ENCODE measurements at places on chromosomes 6 and 20.
A peak's percentile ranks its signal among the peaks of the same experiment; 100 is the strongest.

DNA sequence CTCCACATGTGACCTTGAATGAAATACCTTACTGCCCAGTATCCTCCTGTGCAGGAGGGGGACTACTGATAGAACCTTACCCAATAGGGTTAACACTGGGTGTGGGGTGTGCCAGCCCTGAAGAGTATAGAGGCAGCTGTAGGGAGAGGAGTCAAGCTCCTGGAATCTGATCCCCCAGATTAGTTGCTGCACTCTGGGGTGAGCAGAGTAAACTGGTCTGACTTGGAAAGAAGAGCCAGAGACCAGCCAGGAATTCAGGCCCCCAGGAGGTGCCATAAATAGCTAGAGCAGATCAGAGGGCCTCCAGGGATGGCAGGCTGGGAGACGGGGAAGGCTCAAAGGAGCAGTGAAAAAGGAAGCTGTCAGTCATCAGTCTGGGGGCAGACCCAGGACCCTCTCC, 3.5 kb upstream of the APOBEC2 start:
- no peak for DNase-seq

- DNase-seq: no peak
Measured at GRCh38 chr6:34223381-34223955, 13.2 kb upstream of the HMGA1 start.

GRCh38 chr6:47235964-47236760, 73.5 kb downstream of the TNFRSF21 start:
- DNase-seq: no peak

DNA sequence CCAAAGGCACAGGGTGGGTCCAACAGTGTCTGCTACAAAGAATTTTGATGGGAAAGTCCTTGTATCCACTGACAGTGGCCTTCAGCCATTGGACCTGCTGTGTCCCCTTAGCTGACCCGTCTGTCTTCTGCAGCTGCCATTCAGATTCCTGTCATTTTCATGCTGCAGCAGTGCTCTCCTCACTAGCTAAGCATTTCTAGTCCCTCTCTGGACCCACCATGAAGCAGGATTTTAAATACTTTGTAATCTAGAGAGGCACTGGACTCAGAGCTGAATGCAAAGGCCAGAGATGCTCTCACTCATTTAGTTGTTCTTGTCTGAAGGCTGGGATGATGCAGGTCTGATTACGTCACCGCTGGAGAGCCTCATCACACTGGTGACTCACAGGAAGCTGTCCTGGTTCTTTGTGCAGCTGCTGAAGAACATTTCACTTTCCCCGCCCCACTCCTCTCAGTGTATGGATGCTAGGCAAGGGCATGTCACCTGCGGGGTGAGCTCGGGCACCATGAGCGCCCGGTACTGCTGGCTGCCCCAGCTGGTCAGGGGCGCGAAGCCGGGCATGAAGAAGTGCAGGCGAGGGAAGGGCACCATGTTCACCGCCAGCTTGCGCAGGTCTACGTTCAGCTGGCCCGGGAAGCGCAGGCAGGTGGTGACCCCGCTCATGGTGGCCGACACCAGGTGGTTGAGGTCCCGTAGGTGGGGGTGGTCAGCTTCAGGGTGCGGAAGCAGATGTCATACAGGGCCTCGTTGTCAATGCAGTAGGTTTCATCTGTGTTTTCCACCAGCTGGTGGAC, 19.4 kb upstream of the TUBB2A start:
- DNase-seq: no peak

GRCh38 chr6:13233106-13233505, 95.2 kb downstream of the TBC1D7 start:
- no peak for DNase-seq

GRCh38 chr6:26251354-26252076, 113.5 kb upstream of the BTN3A2 start:
- DNase-seq: peak; percentile 24

DNA sequence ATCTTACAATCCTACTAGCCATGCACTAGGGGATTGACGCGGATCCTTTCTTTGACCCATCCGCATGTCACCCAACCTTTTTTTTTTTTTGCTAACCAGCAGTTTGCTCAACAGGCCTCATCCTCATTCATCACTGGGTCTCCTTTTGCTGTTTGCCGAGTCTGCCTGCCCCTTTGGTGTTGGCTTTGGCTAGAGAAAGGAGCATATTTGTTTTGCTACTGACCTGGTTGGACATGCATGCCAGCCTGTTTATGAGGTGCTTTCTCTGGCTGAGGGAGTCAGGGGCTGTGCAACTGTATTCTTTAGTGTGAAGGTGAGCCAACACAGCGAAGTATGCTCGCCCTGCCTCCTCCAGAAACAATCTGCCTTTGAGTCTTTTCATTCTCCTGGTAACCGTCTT, 40.2 kb downstream of the E2F3 start:
- no peak for DNase-seq

DNA sequence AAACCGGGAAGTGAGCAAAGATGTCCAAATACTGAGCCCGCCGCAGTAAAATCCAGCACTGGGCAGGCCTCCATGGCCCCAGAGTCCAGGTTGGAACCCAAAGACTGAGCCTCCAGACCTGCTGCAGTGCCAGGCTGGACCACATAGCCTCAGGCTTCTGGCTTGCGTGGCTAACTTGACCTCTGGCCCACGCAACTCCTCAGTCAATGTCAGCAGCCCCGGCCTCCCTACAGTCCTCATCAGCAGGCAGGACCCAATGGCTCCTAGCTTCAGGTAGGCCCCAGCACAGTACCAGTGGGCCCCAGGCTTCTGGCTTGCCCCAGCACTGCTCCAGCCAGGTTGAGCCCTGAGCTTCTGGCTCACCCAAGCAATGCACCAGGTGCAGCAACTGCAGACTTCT, 245.1 kb upstream of the AFDN start:
- DNase-seq: no peak

DNA sequence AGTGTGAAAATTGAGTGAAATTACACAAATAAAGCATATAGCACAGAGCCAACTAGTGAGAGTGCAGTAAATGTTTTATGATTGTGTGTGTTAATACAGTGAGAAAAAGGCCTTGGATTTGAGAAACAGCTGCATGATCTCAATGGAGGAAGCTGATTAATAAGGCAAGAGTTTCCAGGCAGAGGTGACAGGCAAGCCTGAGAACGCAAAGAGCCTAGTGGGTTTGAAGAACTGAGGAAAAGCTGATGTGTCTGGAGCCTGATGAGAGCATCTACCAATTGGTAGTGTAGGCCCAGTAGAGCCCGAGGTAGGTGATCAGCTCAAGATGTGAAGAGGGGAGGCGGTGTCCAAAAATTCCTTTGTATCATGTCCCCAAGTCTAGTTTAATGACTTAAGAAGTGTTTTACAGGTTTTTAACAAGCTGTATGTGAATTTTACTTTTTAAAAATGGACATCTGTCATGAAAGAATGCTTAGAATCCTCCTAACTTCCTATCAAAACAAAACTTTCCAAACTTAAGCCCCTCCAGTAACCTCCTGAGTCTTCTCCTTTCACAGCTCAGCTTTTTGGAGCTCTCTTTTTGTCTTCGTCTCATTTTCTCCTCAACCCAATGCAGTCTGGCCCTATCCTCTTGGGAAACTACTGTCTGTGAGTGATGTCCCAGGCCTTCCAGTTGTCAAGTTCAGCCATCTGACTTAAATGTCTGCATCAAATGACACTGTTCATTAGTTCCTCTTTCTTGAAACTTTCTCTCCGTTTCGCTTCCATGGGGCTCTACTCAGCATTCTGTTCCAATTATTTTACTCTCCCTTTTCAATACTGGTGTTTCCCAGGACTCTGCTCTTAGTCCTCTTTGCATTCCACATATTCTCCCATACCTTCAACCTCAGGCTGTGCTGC, 1.2 kb downstream of the CDC40 start:
- no peak for DNase-seq

GRCh38 chr20:63488315-63489251, 10.3 kb downstream of the EEF1A2 start:
- DNase-seq: no peak

DNA sequence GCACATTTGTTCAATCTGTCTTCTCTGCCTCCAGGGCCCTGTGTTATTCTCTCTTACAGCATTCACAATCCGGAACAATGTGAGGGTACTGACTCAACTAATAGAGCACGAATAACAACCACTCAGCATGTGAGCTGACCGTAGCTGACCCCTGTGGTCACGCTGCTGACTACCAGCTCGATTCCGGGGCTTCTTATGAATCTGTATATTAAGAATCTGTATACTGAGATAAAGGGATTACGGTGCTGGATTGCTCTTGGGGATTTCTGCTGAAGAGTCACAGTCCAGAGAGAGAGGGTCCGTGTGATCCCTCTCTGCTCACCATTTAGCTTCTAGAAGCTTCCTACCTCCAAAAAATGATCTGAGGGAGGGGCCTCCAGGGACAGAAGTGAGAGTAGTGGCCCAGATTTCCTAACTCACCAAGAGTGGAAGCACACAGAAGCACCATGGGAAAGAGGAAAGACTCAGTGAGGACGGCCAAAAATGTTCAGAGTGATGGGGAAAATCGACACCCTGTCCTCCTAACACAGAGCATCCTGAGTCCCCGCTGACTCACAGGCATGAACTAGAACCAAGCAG, 156.2 kb downstream of the THBS2 start:
- no peak for DNase-seq

GRCh38 chr6:157571269-157571668, 190.3 kb downstream of the ZDHHC14 start:
- DNase-seq: no peak

DNA sequence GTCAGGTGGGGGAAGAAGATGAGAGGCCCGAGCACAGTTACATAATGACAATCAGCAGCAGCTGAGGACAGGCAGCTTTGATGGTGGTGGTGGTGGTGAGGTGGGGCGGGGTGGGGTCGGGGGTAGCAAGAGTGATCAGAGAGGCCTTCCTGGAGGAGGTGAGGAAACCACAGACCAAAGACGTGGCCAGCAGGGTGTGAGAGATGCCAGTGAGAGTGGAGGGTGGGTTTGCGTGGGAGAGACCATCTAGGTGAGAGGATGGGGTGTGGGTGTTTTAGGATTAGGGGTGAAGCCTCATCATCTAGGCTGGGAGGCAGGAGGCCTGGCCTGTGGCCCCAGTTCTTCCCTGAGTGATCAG, 76.0 kb upstream of the TOX2 start:
- DNase-seq: no peak

DNA sequence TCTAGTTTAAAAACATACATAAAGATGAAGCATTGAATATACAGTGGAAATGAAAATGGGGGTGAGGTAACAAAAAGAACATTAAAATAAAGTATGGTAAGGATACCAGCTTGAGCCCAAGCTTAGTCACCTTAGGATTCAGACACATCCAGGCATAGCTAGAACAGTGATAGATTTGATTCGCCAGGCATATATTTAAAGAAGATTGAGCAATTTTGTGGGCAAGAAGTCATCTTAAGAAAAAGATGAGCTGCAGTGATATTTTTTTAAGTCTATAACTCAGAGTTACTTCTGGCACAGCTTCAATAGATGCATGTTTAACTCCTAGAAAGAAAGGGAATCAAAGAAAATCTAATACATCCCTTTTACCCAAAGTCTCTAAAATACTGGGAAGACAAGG, 97.9 kb downstream of the BMP5 start:
- DNase-seq: no peak

GRCh38 chr6:73085443-73085871, 139.8 kb downstream of the KHDC1L start:
- DNase-seq: no peak

DNA sequence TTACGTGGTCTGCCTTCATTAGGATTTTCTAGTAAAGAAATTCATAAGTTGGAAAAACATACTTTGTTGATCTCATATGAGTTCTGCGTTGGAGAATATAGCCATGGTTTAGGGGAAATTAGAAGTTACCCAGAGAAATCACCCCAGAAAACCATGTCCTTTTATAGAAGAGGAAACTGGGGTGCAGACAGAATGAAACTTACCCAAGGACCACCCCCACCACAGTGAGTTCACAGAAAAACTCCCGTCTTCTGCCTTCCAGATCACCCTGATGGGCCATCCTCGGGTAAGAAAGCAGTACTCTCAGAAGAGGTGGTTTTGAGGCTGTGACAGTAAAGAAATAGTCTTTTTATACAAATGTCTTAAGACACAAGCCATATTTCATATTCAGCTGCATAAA, 25.1 kb upstream of the MAFB start:
- no peak for DNase-seq

- DNase-seq: no peak
Measured at GRCh38 chr6:23647045-23647444, 479.0 kb upstream of the NRSN1 start.

DNA sequence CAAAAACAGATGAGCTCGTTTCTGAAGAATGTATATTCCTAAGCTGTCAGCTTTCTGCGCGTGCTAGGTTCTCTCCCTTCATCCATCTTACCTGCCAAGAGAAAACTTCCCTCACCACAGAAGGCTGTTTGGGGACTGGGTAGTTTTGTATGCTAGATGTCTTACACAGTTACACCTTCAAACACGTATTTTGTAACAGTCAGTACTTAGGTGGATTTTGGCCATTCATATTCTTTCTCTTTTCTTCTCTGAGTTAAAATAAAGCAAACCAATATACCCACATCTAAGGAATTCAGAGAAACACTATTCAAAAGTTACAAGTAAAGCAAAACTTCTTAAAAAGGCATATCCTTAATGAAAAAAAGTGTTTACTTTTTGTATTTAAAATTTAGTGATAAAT, 35.6 kb upstream of the PRDM1 start:
- DNase-seq: no peak

DNA sequence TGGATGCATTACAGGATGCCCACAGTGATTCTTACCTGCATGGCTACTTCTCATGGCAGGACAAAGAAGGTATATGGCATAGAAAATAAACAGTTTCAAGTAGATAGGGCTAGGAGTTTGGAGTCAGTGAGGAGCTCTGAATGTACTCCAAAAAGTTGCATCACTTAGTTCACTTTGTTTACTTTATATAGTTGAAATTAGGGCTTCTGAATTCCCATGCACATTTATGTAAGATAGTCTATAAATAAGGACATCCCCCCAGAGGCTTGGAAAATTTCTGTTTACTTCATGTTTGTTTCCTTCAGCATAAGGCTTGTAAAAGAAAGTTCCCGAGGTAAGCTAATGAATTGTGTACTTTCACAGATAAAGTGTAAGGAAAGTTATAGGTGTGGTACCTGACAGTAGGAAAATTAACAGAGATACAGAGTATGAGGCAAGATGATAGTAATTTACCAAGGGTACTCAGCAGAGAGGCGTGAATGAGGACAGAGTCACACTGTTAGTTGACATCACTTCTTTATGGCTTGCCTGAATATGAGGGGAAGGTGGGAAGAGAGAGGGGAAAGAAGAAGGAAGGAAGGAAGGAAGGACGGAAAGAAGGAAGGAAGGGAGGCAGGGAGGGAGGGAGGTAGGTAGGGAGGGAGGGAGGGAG, 51.1 kb downstream of the ADTRP start:
- no peak for DNase-seq

- peak; percentile 68 for DNase-seq
Measured at GRCh38 chr6:43247114-43247999, 4.1 kb downstream of the TTBK1 start.

- no peak for DNase-seq
Measured at GRCh38 chr20:57658447-57658832, 38.2 kb upstream of the ZBP1 start.
